ENCODE measurements at places on chromosomes 6 and 20.

DNA sequence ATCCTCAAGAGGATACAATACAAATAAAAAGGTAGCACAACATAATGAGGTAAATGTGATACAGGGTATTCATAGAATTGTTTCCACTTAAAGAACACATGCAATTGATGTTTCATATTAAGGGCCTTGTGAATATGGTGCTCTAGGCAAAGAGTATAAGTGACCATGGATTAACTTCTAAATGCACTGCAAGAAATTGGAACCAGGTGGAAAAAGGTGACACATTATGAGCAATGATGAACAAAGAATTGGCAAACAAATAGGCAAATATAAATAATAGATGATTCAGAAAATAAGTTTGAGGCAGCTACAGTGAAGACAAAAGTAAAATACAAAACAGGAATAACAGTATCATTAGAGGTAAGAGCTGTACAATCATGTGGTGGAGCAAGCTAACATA, 192.0 kb downstream of the GRIK2 start:
- DNase-seq, result no peak

- no peak for DNase-seq
These were observed 6.5 kb downstream of the EYS start for GRCh38 chr6:65700561-65700960.

DNA sequence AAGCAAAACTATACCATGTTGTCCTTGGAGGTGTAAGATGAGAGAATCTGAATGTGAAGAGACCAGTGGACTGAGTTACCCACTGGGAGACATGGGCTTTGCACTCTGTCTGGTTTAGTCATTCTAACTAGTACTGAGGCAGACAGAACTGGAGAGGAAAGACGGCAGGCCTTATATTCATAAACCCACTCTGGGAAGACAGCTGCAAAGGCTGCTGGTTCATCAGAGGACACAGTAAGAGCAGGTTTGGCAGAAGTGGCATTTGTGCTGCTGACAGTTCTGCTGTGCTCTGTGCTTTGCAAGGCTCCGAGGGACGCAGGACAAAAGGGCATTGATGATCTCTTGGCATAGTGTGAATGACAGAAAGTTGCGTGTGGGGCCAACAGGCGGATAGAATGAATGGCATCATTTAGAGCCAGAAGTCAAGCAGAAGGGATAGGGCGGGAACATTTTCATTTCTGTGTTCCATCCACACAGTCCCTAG, 142.3 kb upstream of the TENT5A start:
- no peak for DNase-seq

GRCh38 chr6:134117409-134117808, 65.0 kb upstream of the SLC2A12 start:
- no peak for DNase-seq

DNA sequence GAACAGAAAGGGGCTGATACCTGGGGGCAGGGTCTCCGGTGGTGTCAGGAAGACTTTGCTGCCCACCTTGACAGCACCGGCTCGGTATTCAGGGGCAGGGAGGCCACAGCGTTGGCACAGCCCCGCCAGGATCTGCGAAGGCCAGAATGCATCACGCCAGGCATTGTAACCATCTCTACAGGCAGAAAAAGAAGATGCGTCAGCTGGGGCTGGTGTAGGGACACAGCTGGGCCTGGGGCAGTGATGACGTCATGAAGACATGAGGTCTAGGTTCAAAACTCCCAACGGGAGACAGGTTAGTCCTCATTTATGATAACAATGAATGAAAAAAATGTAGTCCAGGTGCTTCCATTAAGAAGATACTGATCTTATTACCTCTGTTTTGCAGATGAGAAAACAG, 22.0 kb downstream of the ERGIC3 start:
- no peak for DNase-seq

DNA sequence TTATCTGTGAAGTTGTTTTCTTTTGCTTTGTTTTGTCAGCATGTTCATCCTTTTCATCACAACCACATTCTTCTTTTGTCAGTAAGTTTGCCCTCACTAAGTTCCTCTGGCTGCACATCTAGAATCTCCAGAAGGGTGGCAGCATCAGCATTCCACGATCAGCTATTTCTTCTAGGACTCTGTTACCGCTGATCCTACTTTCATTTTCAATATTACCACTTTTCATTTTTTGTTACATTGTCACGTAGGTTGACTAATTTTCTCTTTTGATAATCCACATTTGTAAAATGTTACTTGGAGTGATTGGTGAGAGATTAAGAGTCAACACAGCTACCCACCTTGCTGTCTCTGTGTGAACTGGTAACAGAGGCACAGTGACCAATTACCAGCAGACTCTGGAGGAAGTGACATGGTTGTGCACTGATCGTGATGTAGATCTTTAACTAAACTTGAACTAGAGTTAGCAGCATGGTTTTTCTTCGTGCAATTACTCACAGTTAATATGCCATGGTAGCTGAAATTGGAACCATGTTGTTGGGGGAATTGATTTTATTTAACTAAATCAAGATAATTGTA, 307.9 kb upstream of the SLC35B3 start:
- no peak for DNase-seq

GRCh38 chr6:29941471-29941870, 861 bp upstream of the HLA-A start:
- no peak for DNase-seq

- DNase-seq, result no peak
These were observed 15.3 kb upstream of the FHL5 start for GRCh38 chr6:96547654-96548053.

DNA sequence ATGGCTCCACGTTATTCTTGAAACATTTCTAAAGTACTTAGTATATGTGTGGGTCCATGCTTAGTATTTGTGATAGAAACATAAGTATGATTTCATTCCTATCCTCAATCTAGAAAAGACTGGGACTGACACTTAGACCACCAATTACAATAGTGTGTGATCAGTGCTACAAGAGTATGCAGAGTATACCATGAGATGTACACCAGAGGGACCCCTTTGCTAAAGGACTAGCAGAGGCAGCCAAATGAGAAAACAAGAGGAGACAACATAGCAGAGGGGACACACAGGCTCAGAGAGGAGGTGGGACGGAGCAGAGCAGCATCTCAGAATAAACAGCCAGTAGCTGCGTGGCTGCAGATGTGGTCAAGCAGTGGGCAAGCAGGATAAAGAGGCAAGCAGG, 21.0 kb downstream of the RMND1 start:
- DNase-seq, result no peak

DNA sequence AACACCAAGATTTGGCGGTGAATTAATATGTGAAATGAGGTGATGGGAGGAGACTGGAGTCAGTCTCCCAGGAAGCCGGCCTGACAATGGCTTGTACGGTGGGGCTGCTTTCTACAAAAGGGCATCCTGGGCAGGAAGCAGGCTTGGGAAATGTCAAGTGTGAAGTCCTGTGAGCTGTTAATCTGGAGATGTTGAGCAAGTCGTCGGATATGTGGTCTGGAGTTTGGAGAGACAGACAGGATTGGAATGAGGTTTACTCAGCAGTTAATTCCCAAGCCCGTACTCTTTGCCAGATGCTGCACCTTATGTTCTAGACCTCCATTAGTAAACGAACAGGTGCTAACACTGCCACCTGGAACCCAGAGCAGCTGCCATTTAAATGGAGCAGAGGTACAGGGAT, 107.7 kb upstream of the FOXC1 start:
- no peak for DNase-seq

GRCh38 chr20:42043921-42044320, 425.7 kb upstream of the CHD6 start:
- DNase-seq, result no peak

GRCh38 chr6:110430236-110430635, 14.9 kb upstream of the DDO start:
- DNase-seq, result no peak

GRCh38 chr6:3532296-3532916, 75.6 kb upstream of the SLC22A23 start:
- no peak for DNase-seq

DNA sequence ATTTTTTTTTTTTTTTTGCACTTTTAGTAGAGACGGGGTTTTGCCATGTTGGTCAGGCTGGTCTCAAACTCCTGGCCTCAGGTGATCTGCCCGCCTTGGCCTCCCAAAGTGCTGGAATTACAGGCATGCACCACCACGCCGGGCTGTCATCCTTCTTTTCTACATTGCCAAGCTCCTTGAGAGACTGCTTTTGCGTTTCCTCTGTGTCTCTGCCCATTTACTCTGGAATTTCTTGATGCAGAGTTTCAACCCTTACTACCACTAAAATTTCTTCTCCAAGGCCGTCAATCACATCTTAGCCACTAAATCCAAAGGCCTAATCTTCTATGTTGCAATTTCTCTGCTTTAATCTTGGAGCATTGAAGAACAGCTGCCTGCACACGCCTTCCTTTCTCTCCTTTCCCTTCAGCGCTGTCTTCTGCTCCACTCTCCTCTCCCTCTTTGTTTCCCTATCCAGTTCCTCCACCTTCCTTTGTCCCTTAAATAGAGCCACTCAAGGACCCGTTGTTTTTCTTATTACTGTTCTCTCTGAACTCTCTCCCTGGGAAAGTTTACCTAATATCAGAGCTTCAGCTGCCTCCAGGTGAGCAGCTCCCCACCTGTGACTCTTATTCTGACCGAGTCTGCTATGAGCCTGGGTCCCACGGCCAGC, 98.8 kb downstream of the SLC35B3 start:
- DNase-seq, result no peak

GRCh38 chr20:33910529-33911327, 83.0 kb upstream of the RALY start:
- DNase-seq, result no peak

DNA sequence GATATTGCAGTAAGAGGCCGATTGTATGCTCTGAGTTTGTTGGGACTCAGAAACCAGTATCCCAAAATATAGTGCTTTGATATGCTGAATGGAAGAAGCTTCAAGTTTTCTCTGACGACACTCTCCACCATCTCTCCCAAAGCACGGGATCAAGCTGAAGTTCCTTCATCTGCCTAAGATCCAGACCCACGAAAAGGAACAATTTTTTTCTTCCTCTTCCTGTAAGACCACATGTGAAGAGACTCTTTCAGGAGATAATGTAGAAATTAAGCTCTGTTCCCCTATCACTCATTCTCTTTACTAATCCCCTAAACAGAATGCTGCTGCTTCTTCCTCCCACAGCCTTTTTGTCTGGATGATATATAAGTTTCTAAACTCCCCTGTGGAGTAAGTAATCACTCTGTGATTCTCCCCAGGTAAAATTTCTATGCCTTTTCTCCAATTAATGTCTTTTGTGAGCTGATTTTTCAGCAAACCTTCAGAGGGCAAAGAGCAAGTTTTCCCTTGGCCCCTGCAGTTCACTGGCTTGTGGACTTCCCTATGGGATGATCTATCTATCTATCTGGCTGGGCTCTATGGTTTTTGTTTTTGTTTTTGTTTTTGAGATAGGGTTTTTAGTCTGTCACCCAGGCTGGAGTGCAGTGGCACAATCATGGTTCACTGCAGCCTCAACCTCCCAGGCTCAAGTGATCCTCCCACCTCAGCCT, 13.5 kb upstream of the PNRC1 start:
- no peak for DNase-seq

GRCh38 chr6:52551483-52552277, 25.2 kb downstream of the TRAM2 start:
- DNase-seq, result no peak

DNA sequence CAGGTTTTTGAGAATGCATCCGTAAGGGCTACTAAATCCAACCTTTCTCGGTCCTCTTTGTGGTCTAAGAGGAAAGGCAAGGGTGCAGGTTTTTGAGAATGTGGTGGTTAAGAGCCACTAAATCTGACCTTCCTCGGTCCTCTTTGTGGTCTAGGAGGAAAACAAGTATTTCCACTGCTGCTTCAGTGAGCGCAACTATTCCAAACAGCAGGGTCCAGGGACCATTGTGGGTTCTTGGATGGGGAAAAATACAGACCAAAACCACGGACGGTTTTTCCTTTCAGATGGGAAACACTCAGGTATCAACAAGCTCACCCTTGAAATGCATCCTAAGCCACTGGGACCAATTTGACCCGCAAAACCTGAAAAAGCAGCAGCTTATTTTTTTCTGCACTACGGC, 21.9 kb downstream of the BTBD9 start:
- DNase-seq, result no peak

- DNase-seq, result no peak
These were observed 89.6 kb upstream of the HMGCLL1 start for GRCh38 chr6:55668591-55668990.

GRCh38 chr20:63815615-63816253, 15.3 kb downstream of the ZBTB46 start:
- no peak for DNase-seq

- no peak for DNase-seq
These were observed 157.8 kb downstream of the RCAN2 start for GRCh38 chr6:46333481-46333880.

DNA sequence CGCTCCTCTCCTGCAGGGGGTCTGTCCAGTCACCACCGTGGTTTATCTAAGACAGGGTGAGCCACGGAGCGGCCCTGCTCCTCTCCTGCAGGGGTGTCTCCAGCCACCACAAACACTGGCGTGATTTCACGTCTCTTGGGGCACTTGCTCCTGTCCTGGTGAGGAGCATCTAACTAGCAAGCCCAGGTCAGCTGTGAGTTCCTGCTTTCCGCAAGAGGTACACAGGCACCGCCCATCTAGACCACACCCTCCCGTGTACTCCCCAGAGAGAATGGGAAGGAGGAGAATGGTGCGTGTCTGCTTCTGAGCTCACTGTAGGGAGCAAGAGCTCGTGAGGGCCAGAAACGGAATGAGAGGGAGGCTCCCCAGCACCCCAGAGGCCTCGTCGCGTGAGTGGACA, 40.7 kb downstream of the DACT2 start:
- no peak for DNase-seq

- DNase-seq, result no peak
These were observed 16.8 kb downstream of the PHACTR2 start for GRCh38 chr6:143694560-143694959.

- no peak for DNase-seq
These were observed 828 bp upstream of the XKR7 start for GRCh38 chr20:31966991-31967655.

DNA sequence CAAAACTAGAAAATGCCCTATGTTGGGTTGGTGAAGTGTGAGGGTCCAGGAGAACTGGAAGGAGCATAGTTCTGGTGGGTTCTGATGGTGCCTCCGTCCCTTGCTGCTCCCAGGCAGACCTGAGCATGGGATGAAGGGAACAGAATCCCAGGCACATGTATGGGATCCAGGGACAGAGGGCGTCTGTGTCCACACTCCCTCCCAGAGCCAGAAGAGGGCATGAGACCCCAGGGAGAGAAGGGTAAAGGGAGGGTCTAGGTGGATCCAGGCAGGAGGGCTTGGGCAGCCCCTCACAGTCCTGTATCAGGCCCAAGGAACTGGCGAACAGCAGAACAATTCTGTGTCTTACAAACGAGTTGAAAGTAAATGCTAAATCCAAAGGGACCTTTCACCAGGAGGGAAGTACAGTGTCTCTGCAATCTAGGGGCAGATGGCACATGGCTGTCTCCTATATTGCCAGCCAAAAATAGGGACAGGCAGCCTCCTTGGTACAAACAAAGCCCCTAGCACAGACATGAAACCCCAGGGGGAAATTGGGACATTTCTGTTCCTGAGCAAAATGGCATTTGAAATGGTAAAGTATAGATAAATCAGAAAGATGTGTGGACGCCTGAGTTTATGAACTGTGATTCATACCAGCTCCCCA, 2.5 kb upstream of the BPIFA1 start:
- DNase-seq, result no peak
